ENCODE measurements at places on chromosomes 16 and 17.

GRCh38 chr16:21524068-21524751, 75.2 kb upstream of the METTL9 start:
- DNase-seq, result no peak

- no peak for DNase-seq
These were observed 22.2 kb downstream of the MEAK7 start for GRCh38 chr16:84482001-84482891.

DNA sequence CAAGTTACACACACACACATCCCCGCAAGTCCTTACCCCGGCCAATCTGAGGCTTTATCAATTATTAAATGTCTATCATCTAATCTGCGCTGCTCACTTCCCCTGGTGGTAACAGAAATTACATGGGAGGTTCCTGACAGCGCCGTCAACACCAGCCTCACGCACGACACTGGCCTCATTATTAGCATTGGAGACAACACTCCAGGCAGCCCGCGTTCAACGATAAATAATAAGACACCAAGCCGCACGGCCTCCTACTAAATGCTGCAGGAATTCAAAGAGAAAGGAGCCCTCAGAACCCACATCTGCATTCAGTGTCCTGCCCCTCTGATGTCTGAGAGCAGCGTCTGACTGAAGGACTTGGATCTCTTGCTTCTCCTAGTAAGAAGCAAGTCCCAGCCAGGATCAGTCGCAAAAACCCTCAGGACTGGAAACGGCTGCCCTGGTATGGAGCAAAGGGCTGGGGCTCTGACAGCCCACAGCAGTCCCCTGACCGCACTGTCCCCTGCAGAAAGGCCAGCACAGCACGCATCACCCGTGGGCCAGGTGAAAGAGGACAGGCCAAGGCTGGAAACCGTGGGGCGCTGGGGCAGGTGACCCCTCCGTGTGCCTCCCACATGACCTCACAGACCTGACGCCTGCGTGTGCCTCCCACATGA, 7.6 kb upstream of the RPH3AL start:
- no peak for DNase-seq

GRCh38 chr17:66675991-66676371, 158.9 kb upstream of the CACNG5 start:
- no peak for DNase-seq

GRCh38 chr16:73062743-73063733, 15.1 kb upstream of the ZFHX3 start:
- DNase-seq, result no peak

GRCh38 chr16:9465161-9465560, 373.7 kb downstream of the HAPSTR1 start:
- DNase-seq, result no peak

- DNase-seq, result no peak
These were observed 22.5 kb upstream of the NSMCE1 start for GRCh38 chr16:27291106-27291505.

DNA sequence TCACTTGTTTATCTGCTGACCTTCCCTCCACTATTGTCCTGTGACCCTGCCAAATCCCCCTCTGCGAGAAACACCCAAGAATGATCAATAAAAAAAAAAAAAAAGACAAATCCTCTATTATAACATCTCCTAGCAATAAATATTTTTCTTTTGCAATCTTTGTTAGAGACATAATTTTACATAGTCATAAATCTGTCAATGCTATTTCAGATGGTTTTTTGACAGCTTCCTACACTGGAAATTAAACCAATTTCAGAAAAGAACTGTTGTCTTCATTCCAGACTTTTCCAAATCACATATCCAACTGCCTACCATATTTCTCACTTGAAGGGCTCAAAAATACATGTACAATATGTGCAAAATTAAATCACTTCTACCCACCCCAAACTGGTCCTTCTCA, 3.7 kb downstream of the METTL16 start:
- DNase-seq, result no peak

- no peak for DNase-seq
These were observed 201.8 kb downstream of the CDH11 start for GRCh38 chr16:64919929-64920607.

DNA sequence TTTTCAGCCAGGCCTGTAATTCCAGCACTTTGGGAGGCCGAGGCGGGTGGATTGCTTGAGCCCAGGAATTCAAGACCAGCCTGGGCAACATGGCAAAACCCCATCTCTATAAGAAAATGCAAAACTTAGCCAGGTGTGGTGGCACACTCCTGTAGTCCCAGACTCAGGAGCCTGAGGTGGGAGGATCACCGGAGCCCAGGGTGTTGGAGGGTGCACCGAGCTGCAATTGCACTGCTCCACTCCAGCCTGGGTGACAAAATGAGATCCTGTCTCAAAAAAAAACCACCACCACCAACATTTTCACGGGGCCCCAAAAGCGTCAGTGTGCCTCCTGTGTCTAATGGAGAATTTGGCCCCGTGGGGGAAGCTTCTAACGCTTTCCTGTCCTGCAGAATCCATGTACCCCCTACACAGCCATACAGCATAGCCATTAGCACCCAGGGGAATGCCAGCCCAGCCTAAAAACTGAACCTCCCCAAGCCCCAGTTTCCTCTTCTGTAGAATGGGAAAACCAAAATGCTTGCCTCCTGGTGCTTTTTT, 22.2 kb upstream of the MAP3K14 start:
- no peak for DNase-seq

- DNase-seq, result no peak
These were observed 15.4 kb downstream of the NAA60 start for GRCh38 chr16:3458852-3459361.

DNA sequence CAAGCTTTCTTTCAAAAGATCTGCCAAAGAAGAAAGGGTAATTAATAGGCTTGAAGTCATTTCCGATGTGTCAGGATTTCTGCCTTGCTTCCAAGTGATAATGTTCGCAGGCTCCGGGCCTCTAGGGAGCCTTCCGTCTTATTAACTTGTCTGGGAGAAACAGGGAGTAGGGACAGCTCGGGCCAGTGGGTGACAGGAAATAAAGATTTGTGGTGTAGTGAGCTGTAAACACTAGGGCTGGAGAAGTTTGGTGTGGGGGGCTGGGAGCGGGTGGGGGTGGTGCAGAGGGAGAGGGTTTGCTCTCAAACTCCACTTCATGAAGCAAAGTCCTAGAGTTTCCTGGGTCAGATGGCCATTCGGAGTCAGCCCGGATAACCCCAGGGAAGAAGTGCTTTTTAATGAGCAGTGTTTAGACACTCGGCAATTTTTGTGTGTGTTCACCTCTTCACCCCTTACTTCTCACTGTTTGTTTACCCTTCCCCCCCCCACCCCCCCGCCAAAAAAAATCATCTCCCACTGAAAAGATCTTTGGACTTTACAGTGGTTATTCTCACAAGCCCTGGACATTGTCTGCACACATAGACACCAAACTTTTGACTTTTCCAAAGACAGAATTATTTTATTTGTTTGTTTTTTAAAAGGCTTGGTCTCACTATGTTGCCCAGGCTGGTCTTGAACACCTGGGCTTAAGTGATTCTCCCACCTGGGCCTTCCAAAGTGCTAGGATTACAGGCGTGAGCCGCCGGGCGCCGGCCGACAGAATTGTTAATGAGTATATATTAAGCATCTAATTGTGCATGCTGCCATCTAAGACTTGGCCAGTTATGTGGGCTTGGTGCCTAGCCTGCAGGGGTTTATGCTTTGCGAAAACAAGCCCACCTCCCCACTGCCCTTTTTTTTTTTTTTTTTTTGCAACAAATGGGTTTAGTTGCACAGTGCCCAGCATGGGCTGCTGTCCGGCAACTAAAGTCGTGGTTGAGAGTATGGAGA, 196.4 kb downstream of the CCDC182 start:
- no peak for DNase-seq

GRCh38 chr16:6356911-6357310, 975.7 kb upstream of the RBFOX1 start:
- DNase-seq, result no peak

- DNase-seq, result peak; percentile 59
These were observed 5.3 kb downstream of the RPL13 start for GRCh38 chr16:89565506-89566372.

DNA sequence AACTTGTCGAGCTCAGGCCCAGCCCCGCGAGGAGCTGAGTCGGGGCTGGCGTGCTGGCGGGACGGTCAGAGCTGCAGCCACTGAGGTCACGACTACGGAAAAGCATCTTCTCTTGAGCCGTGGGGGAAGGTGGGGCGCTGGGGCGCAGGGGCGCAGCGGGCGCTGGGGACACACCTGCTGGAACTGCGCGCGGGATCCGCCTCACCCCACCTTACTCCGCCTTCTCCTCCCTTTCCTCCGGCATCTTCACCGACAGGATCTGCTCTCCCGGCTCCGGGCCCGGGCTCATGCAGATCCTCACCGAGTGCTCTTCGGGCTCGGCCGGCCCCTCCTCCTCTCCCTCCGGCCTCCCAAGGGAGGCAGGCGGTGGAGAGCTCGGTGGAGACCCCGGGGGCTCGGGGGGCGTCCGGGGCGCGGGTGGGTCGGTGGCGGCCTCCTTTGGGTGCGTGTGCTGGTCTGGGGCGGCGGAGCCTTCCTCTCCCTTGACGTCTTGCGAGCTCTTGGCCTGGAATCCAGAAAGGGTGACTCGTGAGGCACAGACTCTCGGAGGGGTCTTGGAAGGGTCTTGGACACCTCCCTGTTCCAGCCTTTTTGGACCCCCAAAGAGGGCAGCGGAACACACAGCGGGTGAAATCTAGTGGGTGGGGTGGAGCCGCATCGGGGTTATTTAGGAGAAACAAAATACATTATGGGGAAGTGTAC, 81.8 kb upstream of the KIFC3 start:
- no peak for DNase-seq

DNA sequence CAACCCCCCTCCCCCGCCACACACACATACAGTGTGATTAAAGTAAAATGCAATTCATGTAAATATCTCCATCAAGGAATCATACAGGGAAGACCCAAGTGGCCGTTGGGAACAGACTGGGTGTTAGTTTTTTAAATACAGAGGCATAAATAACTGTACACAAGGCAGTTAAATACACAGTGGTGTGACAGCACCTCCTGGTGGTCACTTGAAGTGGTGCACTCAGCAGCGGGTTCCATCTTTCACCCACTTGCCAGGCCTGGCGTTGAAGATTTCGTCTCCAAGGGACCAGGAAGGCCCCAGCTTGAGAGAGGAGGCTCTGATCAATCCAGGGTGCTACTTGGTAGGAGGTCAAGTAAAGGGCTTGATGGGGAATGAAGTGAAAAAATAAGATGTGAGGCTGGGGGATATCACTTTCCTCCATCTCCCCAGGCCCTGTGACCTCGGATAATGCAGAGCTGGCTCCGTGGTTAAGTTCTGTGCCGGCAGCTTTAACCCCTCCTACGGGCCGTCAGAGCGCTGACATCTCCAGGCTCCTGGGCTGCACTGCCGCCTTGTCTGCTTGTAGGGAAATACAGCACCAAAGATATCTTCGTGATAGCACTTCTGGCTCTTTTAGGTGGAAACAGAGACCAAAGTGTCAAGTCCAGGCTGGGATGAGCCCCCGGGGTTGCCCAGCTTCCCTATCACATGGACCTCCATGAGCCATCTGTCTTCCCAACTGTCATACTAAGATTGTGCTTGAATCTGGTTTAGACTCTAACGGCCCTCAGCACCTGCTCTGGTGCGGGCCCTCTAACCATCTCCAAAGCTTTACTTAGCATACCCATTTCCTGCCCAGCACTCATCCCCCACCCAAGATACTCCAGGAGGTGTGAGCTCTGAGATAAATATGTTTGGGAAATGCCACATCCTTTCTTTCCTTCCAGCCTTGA, 20.7 kb downstream of the LGALS9 start:
- DNase-seq, result peak; percentile 73

GRCh38 chr16:5971106-5971505, 873.5 kb upstream of the EEF2KMT start:
- DNase-seq, result no peak

DNA sequence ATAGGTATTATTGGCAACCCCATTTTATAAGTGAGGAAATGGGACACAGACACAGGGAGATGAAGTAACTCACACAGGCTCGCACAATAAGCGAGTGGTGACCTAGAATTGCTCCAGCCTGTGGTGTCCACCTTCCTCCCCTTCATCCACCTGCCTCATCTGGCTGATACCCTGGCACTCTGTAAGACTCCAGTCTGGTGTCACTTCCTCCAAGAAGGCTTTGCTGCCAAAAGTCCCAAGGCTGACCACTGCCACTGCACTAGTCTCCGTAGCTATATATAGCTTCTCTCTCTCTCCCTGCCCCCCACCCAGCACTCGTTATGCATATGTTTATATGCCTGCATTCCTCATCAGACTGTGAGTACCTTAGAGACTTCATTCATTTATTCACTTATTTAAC, 66.1 kb upstream of the SREBF1 start:
- DNase-seq, result no peak

- DNase-seq, result no peak
These were observed 101.1 kb downstream of the C16orf78 start for GRCh38 chr16:49474741-49475140.

DNA sequence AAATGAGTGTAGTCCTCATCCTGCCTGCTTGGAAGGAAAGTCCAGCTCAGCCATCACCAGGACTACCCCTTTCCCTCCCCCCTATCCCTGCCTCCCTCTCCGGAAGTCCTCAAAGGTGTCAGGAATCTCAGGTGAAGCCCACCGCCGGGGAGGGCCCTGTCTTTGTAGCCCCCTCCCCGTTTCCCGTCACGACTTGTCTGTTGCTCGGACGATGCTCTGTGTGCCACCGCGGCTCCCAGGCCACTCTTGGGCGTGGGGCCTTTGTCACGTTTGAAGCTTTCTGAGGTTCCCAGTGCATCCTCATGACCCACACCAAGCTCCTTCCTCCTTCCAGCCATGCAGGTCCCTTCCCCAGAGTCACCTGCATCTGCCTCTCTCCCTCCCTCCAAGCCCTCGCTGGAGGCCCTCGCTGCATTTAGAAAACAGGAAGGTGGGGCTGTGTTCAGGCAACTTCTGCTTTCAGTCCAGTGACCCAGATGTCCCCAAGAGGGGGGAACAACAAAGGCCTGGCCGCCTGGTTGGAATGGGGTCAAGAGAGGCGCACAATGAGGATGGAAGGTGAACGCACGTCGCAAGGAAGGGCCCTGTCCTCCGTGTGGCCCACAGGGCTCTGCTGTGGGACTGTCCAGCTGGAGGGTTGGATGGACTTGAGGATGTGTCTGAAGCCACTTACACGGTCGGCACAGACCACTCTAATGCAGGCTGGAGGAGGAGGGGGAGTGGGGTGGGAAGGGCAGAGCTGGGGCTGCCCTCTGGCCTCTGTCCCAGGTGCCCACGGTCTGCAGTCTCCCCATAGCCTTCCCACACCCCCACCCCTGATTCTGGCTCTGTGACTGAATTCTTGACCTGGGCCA, 59.9 kb downstream of the OR1D5 start:
- DNase-seq, result no peak

GRCh38 chr16:30395992-30396585, 869 bp downstream of the ZNF48 start:
- DNase-seq, result no peak

GRCh38 chr16:56911771-56912571, 20.0 kb upstream of the HERPUD1 start:
- DNase-seq, result no peak

All from activated naive CD4-positive, alpha-beta T cell treated with Interleukin-2 at 50 U/mL for 16 hours (primary cell).